ENCODE measurements at places on chromosomes 6 and 20.

DNA sequence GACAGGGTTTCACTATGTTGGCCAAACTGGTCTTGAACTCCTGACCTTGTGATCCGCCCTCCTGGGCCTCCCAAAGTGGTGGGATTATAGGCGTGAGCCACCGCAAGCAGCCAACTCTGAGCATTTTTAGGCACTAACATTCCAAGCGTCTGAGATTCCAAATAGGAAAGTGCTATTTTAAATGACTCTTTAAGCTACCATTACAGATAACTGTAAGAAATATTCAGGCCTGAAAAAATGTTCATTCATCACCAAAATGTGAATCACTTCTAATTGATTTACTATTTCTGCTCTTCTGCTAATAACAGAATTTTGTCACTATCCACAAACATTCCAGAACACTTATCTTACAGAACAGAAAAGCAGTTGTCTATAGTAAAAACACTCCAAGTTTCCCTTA is 106.5 kb downstream of the BACH2 start:
- DNase-seq, result no peak

DNA sequence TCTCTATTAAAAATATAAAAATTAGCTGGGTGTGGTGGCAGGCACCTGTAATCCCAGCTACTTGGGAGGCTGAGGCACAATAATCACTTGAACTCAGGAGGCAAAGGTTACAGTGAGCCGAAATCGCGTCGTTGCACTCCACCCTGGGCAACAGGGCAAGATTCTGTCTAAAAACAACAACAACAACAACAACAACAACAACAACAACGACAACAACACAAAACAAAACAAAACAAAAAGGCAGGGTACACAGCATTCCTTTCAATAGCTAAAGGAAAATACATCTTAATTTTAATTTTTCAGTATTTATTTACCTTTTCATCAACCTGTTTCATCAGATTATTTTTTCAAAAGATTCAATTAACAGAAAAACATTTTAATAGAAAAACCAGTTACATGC is 28.4 kb downstream of the SRPK1 start:
- no peak for DNase-seq

- no peak for DNase-seq
Observed at GRCh38 chr6:133894795-133895358, 6.0 kb downstream of the TCF21 start.

DNA sequence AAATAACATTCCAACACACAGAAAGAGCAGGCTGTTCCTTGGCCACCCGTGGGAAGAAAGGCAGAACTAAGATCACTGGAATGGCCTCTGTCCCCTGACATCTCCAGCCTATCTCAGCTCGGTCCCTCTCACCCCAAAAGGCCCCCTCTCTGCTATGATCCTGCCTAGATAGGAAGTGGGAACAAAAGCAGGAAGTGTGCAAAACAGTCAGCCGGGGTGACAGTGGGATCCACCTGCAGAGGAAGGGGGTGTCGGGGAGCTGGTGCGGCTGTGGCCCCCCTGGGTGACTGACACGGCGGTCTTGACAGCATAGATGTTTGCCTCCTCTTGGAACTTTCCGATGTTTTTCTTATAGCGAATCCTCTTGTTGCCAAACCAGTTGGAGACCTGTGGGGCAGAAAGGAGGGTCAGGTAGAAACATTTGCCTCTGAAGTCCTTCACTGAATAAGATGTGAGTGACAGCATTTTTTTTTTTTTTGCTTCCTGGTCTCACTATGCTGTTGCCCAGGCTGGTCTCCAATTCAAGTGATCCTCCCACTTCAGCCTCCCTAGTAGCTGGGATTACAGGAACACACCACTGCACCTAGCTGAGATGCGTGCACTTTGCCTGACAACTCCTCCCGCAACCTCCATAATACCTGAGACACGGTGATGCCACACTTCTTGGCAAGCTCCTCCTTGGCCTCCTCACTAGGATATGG is 2.8 kb downstream of the PBX2 start:
- no peak for DNase-seq

DNA sequence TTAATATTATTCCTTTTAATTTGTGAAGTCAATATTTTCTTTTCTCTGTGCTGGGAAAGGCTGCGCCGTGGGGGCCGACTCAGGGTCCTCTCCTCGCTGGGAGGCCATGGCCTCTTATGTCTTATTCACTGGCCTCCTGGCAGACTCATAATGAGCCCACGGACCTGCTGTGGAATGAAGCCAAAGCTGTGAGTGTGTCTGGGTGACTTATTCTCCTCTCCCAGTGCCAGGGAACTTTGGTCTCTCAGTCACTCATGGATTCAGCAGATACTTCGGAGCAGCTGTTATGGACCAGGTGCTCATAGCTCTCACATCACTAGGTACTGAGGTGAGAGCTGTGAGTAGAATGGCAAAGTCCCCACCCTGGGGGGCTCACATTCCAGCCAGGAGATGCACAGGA is 297.6 kb downstream of the CDH26 start:
- DNase-seq, result no peak

DNA sequence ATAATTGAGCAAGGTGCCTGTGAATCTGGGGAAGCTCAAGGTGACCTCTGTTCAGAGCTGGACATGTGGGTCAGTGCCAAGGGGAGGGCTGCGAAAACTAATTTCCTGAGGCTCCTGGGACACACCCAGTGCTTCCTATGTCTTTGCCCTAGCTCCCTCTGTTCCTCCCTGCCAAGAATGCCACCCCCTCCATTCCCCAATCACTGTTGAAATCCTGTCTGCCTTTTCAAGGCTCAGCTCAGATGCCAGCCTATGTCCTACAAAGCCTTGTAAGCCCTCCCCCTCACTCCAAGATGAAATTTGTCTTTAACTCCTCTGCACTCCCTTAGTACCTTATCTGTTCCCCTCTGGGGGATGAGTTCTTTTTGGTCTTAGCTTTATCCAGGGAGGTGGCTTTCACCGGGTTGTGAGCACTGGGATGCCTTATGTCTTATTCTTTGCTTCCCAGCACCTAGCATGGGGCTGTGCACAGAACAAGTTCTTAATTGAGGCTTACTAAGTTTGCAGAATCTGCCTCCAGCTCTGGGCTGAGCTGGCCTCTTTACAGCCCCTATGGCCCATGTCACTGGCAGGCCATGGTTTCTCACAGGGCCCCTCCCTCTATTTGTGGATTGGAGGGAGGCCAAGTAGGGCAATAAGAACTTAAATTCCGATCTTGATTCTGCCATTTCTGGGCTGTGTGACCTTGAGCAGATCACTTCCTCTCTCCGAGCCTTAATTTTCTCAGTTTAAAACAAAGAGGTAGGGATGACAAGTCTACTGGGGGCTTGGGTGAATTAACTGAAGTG is 51.5 kb upstream of the EPB41L1 start:
- DNase-seq, result no peak

GRCh38 chr20:20085071-20085470 is 32.7 kb downstream of the CFAP61 start:
- DNase-seq, result no peak

DNA sequence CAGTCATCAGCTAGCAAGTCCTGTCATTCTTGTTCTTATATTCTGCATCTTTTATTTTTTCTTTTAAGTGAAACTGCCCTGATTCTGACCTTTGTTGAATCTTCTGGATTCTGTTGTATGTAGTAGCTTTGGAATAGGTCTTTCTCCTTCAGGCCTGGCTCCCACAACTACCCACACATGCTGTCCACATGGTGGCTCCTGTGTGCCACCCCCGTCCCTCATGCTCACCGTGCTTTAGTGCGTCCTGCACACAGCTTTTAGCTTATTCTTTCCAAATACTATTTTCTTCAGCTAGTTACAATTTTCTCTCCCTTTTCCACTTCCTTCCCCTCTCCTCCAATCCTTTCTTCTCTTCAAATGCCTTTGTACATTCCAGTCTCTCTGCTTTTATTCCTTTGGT is 61.8 kb downstream of the CTNNBL1 start:
- no peak for DNase-seq

DNA sequence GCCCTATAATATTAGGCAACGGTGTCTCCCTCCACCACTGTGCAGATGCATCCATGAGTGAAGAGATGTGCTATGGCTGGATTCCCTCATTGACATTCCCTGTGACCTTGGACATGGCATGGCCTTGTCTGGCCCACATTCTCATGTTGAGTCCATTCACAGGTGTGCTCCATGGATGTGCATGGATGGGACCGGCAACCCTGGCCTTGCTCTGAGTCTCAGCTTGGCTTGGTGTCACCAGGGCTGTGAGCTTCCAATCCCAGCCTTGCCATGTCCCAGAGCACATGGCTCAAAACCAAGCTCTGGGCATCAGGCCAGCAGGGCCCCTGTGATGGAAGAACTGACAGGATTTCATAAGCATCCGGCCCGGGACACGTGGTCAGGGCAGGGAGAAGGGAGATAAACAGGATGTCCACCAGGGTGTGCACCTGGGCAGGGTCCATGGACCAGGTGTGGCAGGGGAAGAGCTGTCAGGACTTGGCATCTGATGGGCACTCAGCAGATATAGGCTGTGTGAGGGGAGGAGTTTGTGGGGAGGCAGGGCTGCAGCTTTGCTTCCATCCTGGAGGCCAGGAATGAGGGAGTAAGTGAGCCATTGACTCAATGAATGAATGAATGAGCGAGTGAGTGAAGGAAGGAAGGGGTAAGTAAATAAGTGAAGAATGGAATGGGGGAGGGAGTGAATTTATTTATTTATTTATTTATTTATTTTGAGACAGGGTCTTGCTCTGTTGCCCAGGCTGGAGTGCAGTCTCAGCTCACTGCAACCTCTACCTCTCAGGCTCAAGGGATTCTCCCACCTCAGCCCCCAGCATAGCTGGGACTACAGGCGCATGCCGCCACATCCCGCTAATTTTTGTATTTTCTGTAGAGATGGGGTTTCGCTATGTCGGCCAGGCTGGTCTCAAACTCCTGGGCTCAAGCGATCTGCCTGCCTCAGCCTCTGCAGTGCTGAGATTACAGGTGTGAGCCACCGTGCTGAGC is 15.7 kb downstream of the NRSN2 start:
- DNase-seq, result peak; percentile 21

DNA sequence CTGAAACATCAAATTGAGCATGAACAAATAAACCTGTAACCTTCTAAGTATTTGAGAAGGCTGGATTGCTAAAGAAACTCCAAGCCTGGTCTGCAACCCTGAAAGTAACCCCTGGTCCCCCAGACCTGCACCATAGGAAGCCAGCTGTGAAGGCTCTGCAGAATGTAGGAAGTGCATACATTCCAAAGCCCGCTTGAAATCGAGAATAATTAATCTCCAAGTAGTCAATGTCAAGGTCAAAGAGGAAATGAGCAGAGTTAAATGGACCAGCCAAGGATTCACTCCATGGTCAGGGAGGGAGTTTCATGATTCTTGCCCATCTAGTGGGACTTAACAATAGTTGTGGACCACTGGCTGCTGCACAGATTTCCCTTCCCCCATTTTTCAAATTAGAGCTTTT is 107.6 kb upstream of the RNF24 start:
- DNase-seq, result no peak

- no peak for DNase-seq
Observed at GRCh38 chr20:19735446-19735845, 22.6 kb upstream of the RIN2 start.

DNA sequence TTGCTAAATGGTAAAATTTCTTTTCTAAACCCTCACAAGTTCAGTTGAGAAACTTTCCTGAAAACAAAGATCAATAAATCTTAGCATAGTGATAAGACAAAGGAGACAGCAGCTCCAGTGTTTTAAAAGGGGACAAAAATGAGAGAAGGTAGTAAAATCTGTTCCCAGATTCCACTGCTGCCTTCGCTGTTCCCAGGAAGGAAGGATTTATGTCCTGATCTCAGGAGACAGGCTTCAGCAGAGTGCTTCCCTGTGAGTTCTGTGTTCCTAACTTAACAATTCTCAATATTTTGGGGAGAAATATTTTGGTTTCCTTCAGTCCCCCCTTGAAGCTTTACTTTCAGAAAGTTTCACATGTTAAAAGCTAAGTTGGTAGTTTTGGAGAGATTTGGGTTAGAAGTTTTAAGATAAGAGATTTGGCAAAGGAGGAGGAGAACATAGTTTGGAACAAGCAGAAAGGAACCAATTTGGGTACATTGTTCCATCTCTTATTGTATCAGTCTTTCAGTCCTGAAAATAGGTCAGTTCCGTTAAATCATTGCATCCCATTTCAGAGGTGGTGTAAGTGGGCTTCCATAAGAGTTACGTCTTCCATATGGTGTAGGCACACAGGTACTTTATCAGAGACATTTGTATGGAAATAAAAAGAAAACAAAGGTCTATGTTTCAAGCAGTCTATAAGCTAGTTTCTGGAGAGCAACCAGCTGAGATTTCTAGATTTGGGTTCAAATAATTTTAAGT is 20.8 kb downstream of the IRF4 start:
- no peak for DNase-seq

- DNase-seq, result no peak
Observed at GRCh38 chr6:105592329-105592728, 189.4 kb upstream of the PREP start.

DNA sequence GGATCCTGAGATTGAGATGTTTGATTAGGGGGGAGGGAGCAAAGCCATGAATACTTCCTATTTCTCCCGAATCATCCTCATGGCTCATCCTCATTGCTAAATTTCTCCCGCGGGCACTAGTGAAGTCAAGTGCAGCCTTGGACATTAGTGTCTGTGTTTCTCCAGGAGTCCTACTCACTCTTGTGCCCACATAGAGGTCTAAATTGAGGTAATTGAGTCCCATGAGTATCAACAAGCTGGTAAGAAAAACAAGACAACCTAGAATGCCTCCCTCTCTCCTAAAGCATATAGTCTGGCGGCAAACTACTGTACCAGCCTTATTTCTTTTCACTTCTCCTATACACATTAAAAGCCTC is 420 bp downstream of the CENPQ start:
- no peak for DNase-seq

GRCh38 chr20:52416953-52417352 is 225.4 kb upstream of the ZFP64 start:
- DNase-seq, result no peak

GRCh38 chr6:155079985-155080452 is 84.9 kb downstream of the TIAM2 start:
- no peak for DNase-seq

DNA sequence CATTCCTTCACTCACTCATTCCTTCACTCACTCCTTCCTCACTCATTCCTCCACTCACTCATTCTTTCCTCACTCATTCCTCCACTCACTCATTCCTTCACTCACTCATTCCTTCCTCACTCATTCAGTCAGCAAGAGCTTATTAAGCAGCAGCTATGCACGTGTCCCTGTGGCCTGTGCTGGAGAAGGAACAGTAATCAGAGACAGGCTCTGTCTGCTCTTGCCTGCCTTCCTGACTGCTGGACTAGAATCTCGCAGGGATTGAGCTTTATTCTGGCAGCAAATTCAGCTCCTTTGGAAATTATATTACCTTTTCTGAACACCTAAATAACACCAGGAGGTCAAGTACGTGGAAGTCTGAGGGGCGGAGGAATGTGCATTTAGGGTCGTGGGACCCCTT is 138.9 kb upstream of the AGPAT4 start:
- no peak for DNase-seq

- no peak for DNase-seq
Observed at GRCh38 chr6:98633886-98634285, 200.5 kb upstream of the POU3F2 start.

GRCh38 chr20:49697071-49697470 is 16.6 kb downstream of the B4GALT5 start:
- DNase-seq, result no peak
